NCI-H1436 treated with DMSO at 0.1 percent for 48 hours (cell line): ENCODE measurements at places on chromosomes 11 and 22.

- DNase-seq: no peak
Observed at GRCh38 chr11:90373971-90374370, 151.1 kb upstream of the CHORDC1 start.

GRCh38 chr22:24420977-24421343 is 6.4 kb upstream of the ADORA2A start:
- DNase-seq: no peak

- peak; percentile 28 for DNase-seq
Observed at GRCh38 chr22:24805790-24806662, at the start of gene SGSM1. SGSM1 (plus strand) TSS chr22:24806211; CDS start chr22:24806326, 115 bp downstream.

- no peak for DNase-seq
Observed at GRCh38 chr11:101336858-101337257, 207.2 kb upstream of the PGR start.

DNA sequence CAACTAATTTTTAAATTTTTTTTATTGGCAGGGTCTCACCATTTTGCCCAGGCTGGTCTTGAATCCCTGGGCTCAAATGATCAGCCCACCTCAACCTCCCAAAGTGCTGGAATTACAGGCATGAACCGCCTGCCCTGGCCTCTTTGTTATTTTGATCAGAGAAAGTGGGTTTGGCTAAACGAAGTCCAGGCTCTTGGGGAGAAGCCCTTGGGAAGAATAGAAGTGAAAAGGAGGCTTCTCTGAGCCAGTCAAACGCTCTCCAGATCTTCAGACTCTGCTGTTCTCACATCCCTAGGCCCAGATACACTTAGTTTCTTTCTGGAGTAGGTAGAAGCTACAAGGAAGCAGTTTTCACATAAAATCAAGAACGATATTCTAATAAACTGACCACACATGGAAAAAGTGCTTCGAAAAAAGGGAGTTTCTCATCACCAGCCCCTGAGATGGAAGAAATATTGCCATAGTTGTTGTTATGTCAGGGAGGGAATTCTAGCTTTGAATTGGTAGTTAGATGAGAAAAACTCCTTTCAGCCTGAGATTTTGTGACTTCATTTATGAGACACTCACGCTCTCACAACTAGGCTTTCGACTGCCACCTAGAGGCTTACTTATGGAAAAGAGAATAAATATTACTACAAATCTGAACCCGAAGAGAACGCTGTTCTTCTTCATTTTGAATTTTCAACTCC is 41.7 kb upstream of the AQP11 start:
- DNase-seq: peak; percentile 30

- DNase-seq: no peak
Observed at GRCh38 chr11:64764040-64764611, 4.4 kb upstream of the PYGM start.

DNA sequence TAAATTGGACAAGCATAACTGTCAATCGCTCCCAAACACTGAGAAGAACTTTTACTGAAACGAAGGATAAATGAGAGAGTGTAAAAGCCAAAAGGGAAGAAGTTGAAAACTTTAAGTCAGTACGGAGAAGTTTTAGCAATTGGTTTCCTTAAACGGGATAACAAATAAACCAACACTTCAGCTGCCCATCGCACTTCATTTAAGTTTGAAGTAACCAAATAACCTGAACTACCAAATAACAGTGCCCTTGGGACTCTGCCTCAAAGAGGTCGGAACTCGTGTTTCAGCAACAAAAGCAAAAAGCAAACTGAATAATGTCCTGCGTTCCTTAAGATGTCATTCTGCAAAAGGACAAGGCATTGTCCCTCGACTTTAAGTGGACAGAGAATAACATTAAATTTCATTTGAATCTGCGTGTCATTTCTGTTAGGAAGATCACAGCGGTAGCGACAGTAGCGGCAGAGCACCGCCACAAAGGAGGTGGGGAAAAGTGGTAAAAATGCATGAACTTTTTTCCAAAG is 127.0 kb upstream of the C11orf58 start:
- DNase-seq: no peak
